GM23248 (cell line): ENCODE measurements at places on chromosomes 5 and 9.

- no peak for DNase-seq
Observed at GRCh38 chr5:21649969-21650368, 1203.2 kb downstream of the CDH12 start.

DNA sequence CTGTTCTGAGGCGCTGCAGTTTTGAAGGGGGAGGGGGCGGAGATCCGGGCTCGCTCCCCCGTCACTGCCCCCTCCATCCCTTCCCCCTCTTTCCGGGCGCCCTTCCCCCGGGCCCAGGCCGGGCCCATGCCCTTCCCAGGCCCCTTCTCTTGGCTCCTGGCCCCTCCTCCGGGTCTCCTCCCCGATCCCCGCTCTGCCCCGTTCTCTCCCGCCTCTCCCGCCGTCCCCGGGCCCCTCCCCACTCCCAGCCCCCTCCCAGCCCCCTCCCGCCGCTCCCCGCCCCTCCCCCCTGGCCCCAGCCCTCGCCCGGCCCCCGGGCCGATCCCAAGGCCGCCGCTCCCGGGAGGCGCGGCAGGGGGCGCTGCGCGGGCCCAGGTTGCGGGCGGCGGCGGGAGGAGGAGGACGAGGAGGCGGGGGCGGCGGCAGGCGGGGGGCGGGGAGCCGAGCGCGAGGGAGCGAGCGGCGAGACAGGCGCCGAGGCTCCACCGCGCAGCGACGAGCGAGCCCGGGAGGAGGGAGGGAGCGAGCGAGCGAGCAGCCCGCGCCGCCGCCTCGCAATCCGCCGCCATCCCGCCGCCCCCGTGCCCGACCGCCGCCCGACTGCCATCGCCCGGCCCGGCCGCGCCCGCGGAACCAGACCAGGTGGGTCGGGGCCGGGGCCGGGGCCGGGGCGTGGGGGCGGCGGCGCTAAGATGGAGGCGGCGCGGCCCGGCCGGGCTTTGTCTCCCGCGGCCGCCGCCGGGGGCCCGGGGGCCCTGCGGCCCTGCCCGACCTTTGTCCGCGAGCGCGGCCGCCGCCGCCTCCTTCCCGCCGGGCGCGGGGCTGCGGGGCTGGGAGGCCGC lies at the start of gene PRRC2B:
PRRC2B (plus strand) TSS at position 465 of the 842 bp plus-strand sequence. CDS start 36,059 bp downstream, outside the sequence.
- DNase-seq = peak; percentile 91

GRCh38 chr9:4680173-4680525 lies 780 bp downstream of the CDC37L1 start:
- DNase-seq = peak; percentile 53

- no peak for DNase-seq
Observed at GRCh38 chr5:6674421-6674820, 38.8 kb upstream of the TENT4A start.

DNA sequence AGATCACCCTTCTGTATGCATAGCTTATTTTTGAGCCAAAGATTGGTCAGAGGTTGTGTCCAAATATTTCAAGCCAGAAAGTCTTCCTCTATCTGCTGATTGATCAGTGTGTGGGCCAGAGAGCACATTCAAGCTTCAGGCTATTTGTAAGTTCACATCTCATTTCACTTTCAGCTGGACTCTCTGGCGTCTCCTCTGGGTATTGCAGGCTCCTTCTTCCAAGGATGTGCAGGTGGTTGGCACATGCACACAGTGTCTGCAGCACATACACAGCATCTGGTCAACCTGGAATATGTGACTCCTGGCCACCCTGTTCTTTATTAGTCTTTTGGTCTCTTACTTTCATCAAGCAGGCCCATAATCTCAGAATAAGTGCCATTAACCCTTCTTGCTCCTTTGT lies 516.1 kb downstream of the ANXA1 start:
- DNase-seq = peak; percentile 18
